ENCODE measurements at places on chromosomes 5 and 9.
A peak's percentile ranks its signal among the peaks of the same experiment; 100 is the strongest.

DNA sequence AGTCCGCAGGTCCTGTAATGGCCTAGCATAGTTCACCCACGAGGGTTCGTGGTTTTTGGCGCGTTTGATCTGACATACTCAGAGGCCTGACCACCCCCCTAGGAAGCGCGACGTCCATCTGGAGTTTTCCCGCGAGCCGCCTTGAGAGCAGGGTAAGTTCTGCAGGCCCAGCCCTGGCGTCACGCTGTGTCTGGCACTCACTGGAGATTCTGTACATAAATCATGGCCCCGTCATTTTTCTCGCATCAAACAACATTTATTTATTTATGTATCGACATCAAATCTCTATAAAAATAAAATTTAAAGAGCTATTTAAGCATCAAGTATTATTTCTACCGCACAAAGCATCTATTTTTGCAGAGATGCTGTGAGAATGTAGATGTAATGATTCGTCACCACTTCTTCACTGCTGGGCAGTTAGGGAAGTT is 437 bp upstream of the TRIM41 start:
- DNase-seq: no peak

GRCh38 chr5:165370794-165371193 is 1865.4 kb downstream of the MAT2B start:
- no peak for DNase-seq

DNA sequence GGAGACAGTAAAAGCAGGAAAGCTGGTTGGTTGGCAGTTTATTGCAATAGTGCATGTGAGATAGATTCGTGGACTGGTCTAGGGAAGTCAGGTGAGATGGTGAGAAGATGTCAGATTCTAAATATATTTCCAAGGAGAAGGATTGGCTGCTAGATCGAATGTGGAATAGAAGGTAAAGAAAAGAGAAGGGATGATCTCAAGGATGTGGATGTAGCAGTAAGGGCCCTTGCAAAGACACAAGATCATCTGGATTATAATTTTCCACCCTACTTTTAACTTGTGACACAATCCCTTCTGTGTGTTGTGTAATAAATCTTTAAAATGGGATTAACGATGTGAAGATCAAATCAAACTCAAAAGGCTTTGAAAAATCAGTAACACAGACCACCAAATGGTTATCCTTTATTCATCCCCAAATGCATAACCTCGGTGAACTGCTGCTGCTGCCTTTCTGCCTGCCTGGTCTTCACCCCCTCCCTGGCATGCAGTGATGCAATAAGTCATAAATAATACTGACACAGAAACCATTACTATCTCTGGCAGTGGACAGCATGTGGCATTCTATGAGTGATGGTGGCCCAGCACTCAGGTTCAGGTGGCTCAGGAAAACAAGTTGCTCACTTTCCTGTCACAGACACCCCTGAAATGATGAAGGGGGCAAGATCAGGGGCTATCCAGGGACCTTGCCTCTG is 178.4 kb downstream of the FAM114A2 start:
- DNase-seq: no peak

GRCh38 chr5:1503241-1504068 is 20.3 kb downstream of the LPCAT1 start:
- no peak for DNase-seq

DNA sequence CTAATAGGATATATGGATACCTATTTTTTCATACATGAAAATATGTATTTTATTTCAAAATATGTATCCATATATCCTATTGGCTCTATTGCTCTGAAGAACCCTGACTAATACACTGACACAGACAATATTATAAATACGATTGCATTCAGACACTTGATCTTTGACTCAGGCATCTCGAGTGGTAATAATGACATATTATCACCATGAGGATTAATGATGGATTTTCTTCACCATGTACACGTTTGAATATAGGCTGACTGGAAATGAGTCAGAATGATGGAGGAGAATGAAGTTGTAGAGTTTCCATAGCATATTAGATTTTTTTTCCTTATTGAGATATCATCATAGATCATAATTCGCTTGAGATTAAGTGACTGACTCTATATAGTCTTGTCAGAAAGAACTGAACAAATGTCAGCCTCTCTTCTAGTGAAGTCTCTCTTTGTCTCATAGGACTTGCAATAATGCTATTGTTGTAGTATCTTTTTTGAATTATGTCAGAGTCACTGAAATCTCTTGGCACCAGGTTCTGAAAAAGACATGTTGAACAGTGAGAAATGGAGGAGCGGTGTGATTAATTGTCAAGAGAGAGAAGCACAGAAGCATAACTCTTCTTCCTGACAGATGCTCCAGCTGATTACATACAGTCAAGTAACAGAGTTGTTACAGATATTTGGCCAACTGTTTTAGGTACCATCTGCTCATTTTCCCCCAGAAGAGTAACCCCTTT is 41.4 kb upstream of the SLCO6A1 start:
- no peak for DNase-seq

- no peak for DNase-seq
These were observed 31.4 kb upstream of the ANKRD55 start for GRCh38 chr5:56264417-56265025.

GRCh38 chr5:55072666-55073065 is 29.8 kb upstream of the GZMA start:
- no peak for DNase-seq

GRCh38 chr9:131731237-131731636 is 8.6 kb downstream of the RAPGEF1 start:
- DNase-seq: no peak

DNA sequence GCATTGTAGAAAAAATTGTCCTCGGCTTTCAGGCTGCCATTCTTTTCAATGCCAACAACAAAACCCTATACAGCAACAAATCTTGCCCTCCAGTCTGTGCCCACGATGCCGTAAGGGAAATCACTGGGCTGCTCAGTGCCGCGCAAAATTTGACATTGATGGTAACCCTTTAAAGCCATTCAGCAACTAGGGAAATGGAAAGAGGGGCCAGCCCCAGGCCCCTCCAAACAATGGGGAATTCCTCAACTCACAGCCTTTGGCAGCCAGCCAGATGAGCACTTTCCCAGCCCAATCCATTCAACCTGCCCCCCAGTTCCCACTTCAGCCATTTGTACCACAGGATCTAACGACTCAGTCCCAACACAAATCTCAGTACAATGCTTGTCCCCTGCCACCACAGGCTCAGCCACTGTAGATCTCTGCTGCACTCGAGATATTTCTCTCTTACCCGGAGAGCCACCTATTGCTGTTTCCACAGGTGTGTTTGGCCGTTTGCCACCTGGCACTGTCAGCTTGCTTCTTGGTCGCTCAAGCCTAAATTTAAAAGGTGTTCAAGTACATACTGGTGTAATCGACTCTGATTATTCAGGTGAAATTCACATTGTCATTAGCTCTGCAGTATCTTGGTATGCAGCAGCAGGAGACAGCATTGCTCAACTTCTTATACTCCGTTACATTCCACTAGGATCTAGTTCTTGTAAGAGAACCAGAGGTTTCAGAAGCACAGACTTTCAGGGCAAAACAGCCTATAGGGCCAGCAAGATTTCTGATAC is 103.3 kb downstream of the SYK start:
- no peak for DNase-seq

DNA sequence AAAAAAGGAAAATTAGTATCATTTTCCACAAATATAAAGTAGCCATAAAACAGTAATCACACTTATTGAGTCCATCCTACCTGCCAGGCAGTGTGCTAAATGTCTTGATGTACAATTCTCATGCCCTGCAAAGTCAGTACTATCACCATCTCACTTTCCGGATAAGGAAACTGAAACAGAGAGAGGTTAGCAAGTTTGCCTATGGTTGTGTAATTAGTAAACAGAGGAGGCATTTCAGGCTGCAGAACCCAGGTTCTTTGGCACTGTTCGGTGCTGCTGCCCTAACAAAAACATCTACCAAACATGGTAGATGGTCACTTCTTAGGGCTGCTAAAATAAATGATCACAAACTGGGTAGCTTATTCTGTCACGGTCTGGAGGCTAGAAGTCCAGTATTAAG is 22.6 kb downstream of the PLAC8L1 start:
- no peak for DNase-seq

- DNase-seq: peak; percentile 85
These were observed at the start of gene AK8 for GRCh38 chr9:132877824-132878694. AK8 (minus strand) TSS chr9:132878284; CDS start chr9:132878255, 29 bp downstream.

GRCh38 chr9:109401169-109401989 is 80.5 kb upstream of the EPB41L4B start:
- DNase-seq: peak; percentile 64

GRCh38 chr9:81620002-81620390 is 69.4 kb downstream of the TLE1 start:
- DNase-seq: no peak

- no peak for DNase-seq
These were observed 1291.8 kb upstream of the DMAC1 start for GRCh38 chr9:9091387-9091786.

GRCh38 chr5:91136271-91136670 is 246.8 kb downstream of the ARRDC3 start:
- no peak for DNase-seq

DNA sequence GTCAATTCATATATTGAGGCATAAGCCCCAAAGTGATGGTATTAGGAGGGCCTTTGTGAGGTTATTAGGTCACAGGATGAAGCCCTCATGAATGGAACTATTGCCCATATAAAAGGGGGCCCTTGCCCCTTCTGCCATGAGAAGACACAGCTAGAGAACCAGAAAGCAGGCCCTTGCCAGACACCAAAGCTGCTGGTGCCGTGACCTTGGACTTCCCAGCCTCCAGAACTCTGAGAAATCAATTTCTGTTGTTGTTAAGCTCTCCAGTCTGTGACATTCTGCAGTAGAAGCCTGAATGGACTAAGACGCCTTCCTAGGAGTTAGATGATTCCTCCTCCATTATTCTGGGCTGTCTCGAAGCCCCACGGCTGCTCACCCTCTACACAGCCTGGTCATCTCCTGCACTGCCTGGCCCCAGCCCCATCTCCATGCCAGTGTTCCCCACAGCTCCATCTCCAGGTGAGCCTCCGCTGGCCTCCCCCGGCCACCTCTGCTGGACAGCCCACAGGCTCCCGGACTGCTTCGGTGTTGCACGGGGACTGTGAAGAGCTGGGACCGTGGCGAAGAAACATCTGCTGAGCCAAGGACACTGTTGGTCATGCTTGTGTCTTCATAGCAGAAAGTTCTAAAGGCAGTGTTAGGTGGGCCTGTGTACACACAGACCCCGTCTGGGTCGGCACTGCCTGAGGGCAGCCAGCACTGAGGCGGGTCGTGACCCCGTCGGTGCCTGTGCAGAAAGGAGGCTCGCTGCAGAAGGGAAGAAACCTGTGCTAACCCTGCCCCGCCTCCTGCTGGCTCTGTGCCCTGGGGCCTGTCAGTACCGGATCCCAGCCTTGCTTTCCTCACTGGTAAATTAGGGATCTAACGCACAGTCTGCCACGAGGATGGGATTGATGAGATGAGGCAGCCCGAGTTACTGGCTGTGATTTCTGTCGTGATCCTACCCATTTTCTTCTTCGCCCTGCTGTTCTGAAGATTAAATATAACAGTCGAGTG is 55.1 kb upstream of the CNOT6 start:
- no peak for DNase-seq

GRCh38 chr9:10274988-10275387 is 337.8 kb downstream of the PTPRD start:
- DNase-seq: no peak

All from stimulated activated effector memory CD8-positive, alpha-beta T cell treated with anti-CD3 and anti-CD28 coated beads, Interleukin-12 subunit alpha, Interleukin-12 subunit beta, amount 100 ng/mL, for 72 hours (primary cell).